Foreskin fibroblast (primary cell): ENCODE measurements at places on chromosomes 5 and 9.

DNA sequence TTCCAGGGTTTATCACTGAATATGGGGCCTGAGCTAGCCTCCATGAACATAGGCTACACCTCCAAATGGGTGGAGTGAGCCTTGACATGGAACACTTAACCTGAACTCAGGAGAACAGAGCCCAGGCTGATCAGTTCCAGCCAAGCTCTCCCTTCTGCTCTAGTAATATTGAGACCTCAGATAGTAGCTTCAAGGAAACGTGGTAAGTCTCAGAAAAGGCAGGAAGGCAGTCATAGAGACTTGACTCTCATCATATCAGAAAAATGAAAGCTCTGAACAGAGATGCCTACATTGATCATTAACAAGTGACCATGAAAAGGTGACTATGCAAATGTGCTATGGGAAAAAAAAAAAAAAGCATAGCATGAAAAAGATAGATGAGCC is 40.5 kb upstream of the MYO10 start:
- DNase-seq, result no peak

DNA sequence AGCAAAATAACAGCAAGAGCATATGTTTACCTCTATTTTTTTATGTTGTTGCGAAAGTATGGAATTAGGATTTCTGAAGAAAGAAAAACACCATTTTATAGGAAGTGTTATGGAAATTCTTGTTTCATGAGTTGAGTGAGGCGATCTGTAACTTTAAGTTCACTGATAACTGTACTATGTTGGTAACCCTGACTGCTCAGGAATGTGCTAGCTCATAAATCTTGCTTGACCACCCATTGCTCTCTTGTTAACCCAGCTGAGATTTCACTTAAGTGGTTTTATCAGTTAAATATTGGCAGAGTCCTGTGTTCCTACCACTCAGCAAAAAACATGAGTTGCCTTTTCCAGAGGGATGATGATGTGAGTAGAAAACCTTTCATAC is 91.1 kb upstream of the STARD4 start:
- DNase-seq, result peak; percentile 63

DNA sequence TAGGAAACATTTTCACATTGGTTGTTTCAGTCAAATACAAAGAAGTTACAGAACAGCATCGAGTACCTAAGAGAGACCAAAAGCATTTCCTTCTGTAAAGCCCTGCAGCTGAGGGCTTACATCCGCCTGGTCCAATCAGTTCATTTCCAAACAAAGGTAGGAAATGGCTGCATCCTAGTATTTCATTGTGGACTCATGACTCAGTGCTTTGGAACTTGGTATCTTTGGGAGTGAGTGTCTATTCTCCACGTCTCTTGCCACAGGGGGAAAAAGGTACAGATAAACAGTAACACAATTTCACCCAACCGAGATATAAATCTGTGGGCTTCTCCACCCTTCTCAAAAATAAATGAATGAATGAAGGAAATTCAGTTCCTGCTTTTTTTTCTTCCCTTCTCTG is 75.4 kb downstream of the NFIB start:
- DNase-seq, result no peak

DNA sequence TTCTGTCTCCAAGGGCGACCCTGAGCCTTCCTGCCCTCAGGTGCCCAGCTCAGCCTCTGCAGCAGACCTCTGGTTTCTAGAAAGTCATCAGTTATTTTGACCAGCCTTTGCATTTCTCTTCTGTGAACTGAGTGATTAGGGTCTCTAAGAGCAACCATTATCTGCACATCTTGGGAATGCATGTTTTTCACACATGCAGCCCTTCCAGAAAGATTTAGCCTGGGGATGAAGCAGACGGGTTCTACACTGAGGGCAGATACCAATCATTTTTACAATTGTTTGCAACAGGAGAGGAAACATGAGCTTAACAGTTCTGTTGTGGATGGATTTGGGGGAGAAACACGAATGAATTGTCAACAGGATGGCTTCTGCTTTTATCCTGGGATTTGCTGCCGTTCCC is 90.1 kb upstream of the PITX1 start:
- DNase-seq, result no peak

DNA sequence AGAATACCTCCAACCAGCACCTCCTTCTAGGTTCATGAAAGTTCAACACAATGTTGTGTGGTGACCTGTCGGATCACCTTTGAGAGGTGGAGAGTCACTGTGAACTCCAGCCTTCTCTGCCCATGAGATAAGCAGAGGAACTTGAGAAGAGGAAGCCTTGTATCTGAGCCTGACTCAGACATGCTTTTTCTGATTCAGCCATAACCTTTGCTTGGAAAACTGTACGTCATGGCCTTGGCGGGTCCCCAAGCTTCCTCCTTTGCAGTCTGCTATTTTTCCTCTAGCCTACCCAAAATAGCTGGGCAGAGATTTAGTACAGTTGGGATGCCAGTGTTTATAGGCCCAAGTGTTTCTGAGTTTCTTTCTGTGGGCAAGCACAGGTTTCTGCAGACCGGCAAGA is 274.7 kb downstream of the CETN3 start:
- DNase-seq, result peak; percentile 32

DNA sequence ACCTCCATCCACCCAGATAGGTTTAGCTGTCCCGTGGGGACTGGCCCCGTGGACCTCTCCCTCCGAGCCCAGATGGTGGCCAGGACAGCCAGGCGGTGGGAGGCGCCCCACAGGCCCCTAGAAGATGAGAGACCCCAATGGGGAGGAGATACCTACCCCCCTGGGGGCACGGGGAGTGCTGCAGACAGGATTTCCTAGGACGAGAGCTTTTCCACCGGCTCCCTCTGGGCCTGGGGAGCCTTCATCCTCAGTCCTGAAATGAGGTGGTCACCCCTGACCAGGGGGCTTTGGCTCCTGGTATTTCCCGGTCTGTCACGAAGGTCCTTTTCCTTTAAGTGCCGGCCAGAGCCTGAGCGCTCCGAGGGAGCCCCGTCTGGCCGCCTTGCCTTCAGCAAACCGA is 46.8 kb downstream of the MRPL36 start:
- no peak for DNase-seq

- DNase-seq, result no peak
These were observed 260.8 kb downstream of the FAM114A2 start for GRCh38 chr5:153777681-153778581.

DNA sequence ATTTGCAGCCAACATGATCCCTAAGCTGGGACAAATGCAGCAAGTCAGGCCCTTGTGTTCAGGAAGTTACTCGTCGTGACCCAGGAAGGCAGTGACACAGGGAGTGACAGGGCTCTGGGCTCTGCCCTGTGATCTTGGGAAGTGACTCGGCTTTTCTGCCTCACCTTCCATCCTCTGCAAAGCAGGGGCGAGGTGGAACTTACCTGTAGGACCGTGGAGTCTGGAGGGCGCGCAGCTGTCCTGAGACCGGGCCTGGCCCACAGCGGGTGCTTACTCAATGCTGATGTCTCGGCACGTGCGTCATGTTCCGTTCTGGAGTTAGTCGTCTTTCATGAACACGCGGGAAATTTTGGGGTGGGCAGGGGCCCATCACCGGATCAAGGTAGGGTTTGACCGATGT is 22.8 kb upstream of the LPCAT1 start:
- DNase-seq, result no peak

DNA sequence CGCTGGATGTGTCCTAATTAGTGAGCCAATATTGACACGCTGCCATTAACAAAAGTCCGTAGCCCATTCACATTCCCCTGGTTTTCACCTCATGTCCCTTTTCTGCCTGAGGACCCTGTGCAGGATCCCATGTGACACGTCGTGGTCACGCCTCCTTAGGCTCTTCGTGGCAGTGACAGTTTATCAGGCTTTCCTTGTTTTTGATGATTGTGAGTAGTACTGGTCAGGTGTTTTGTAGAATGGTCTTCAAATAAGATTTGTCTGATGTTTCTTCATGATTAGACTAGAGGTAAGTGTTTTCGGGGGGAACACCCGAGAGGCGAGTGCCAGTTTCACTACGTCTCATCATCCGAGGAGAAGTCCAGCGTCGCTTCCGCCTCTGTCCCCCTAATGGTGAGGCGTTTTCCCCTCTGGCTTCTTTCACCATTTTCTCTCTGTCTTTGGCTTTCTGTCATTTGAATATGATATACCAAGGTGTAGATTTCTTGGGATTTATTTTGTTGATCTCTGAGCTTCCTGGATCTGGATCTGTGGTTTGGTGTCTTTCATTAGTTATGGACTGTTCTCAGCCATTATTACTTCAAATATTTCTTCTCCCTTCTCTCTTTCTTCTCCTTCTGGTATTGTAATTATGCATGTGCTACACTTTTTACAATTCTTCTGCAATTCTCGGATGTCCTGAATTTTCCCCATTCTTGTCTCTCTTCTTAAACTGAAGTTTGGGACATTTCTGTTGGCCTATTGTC is 57.3 kb downstream of the TRIP13 start:
- no peak for DNase-seq

GRCh38 chr5:169696621-169697510 is 59.8 kb downstream of the DOCK2 start:
- no peak for DNase-seq

- no peak for DNase-seq
These were observed 20.5 kb downstream of the SRFBP1 start for GRCh38 chr5:121982146-121982892.

DNA sequence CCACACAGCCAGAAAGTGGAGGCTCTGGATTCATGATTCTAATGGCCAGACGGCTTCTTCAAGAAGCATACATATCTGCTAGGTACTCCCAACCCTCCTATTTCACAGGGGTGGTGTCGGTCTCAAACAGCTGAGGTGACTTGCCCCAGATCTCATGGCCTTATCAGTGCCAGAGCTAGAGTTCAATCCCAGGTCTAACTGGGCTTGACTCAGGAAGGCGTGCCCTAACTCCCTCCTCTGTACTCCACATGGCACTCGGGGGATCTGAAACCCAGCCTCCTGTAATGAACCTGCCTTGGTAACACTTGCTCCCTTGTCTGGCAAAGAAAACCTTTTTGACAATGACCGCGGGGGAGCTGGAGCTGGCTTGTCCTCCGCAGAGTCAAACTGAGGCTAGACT is 2.1 kb downstream of the QRFP start:
- DNase-seq, result no peak

DNA sequence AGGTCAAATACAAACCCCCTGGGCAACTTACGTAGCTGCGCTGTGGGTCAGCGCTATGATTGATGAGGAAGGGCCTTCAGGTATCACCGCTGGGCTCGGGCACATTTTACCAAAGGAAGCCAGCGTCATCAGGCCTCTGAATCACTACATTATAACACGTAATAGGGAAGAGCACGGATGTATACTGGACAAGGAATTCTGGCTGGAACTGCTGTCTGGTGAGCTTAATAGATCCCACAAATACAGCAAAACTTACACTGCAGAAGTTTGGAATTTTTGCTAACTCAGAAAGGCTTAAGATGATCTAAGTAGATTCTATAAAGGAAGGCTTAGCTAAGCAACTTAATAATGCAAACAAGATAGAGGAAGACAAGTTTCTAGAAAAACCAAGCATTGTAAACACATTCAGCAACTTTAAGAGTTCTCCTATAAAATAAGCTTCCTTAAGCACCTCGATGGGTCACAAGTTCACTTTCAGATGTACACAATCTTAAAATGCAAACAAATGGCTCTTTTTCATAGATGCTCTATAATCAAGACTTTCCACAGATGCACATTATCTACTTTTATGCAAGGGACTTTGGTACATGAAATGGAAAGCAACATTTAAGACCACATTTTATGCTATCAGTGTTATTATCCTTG is 360.1 kb upstream of the PANK3 start:
- no peak for DNase-seq

DNA sequence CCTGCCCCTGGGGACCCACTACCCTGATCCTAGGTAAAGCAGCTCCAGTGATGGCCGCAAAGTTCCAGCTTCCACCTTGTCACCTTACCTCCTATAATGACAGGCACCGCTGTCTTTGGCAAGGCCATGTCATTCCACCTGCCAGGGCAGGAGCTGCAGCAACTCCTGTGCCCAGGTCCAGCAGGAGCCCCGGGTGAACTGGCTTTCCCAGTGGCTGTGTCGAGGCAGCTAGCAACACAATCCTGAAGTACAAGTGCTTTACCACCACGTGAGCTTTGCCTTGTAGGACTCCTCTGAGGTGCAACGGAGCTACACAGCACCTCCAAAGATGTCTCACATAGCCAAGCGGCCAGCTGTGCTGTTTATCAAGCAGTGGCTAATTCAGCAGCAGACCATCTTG is 20.7 kb upstream of the MGAT1 start:
- no peak for DNase-seq

DNA sequence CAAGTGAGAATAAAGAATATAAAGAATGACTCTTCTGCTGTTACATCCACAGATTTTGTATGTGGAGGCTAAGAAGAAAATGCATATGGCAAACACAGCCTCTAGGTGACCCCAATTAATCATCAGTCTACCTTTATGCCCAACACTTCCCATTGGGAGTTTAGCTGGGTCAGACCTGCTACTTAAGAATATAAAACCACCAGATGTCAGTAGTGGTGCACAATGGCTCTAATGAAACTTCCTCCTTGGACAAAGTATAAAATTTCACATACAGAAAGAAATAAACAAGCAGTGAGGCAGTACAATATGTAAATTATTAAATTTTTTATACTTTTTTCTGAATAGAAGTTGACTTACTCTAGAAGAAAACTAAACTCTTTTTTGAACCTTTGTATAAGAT is 539.9 kb downstream of the BRINP1 start:
- no peak for DNase-seq

GRCh38 chr5:1783216-1783554 is 16.5 kb downstream of the MRPL36 start:
- no peak for DNase-seq

- no peak for DNase-seq
These were observed 14.8 kb upstream of the NR3C1 start for GRCh38 chr5:143418140-143418866.

GRCh38 chr5:129440424-129440823 is 19.7 kb upstream of the ADAMTS19 start:
- DNase-seq, result no peak

DNA sequence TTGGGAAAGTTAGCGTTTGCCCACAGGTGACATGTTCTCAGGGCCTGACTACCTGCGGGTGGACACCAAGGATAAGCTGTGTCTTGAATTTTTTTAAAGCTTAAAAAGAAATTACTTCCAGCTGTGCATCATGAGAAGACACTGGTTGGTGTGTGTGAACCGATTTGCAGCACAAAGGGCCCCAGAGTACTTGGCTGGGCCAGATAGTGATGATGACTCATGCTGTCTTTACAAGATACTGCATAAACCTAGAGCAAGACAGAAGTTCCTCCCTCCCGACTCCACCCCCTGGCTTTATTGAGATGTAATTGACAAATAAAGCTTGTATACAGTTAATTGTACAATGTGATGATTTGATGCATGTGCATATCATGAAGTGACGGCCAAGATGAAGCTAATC is 212.8 kb downstream of the NXNL2 start:
- peak; percentile 96 for DNase-seq

- no peak for DNase-seq
These were observed 35.6 kb upstream of the SEMA4D start for GRCh38 chr9:89533411-89534095.

- no peak for DNase-seq
These were observed 176.4 kb downstream of the AUH start for GRCh38 chr9:91185193-91185886.

DNA sequence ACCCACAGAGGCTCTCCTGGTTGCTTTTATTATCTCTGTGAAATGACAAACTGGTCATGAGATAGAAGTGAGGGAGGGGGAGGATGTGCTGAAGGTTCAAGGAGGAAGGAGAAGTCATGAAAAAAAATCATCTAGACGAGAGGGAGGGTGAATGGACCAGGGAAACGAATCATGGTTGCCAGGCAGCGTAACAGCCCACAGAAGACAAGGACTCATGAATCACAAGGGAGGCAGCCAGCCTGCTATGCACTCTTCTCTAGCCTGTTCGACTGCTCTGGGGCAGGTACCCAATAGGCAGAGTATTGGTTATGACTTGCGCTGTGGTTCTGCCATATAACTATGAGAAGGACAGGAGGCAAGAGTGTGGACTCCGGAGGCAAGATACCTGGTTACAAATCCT is 475.2 kb downstream of the CDK5RAP2 start:
- DNase-seq, result no peak
